ENCODE measurements at places on chromosomes 3 and 15.

GRCh38 chr3:163773136-163773535, 1305.2 kb downstream of the SI start:
- DNase-seq, result no peak

DNA sequence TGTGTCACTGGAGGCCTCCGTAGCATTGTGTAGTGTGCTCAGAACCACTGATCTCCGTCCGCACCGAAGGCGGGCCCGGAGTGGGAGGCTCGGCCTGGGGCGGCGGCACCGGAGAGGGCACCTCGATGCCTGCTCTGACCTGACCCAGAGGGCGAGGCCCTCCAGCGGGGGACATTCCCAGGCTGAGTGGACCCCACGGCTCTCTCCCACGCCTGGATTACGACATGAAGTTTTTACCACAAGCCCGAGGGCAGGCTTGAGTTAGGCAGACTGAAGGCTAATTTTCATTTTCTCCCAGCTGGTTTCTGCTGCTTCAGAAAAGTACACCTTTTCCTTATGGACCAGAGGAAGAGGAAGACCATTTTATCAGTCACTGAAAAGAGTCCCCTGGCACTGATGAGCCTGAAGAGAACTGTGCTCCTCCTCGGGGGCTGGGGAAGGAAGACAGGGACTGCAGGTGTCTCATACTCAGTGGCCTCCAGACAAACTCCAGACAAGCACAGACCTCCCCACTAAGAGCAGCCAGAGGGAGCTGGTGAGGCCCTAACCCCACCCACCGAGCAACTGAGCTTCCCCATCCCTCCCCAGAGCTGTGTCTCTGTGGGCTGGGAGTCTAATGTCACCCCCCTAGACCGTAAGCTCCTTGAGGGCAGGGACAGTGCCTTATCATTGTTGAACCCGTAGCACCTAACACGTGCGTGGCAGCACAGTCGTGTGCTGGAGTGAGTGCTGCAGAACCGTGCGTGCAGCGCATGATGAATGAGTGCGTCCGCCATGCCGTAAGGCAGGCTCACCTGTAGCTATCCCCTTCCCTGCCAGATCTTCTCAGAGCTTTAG, 74.5 kb upstream of the BLM start:
- DNase-seq, result no peak

DNA sequence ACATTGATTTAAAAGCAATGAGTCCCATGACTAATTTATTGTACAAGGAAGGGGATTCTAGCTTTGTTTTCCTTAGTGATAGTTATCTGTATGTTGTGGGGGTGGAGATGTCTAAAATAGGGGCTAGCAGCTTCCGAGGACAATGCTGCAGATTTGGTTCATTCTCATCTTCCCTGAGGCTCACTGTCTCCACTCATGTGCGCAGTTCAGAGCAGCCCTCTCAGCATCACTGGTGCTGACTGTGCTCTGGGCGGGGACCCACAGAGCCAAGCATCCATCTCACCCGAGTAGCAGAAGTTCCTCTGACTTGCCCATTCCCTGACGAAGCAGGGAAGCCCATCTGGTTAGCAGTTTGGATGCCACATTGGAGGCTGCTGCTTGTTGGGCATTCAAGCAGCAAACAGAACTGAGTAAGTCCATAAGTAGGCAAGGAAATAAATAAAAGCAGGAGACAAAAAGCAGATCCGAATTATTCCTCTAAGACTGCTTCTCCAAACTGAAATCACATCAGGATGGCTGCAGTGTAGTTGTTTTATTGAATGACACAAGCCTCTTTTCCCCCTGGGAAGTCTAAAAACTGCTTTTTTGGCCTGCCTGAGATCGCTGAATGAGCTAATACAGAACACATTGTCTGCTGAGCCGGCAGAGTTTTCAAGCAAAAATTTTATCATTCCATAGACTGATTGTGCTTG, 27.5 kb downstream of the RARB start:
- no peak for DNase-seq

- DNase-seq, result no peak
Observed at GRCh38 chr3:157110761-157111278, 49.1 kb downstream of the CCNL1 start.

- no peak for DNase-seq
Observed at GRCh38 chr15:73800662-73801345, 47.7 kb upstream of the INSYN1 start.

GRCh38 chr3:150454622-150455021, 46.5 kb downstream of the TSC22D2 start:
- DNase-seq, result no peak

DNA sequence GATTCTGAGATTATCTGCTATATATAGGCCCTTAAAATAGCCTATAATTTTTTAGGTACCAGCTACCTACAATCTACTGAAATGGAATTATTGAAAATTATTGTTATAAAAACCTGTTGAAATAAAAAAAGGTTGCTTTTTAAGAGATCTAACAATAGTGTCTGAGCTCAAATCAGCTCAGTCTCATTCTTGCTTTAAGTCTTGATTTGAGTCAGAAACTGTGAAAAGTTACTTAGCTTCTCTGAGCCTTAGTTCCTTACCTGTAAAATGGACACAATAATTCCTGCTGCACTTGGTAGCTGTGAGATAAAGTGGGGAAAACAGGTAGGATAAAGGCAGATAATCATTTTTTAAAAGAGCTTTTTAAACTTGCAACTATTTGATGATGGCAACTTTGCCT, 118.8 kb upstream of the UBE2E2 start:
- DNase-seq, result no peak

DNA sequence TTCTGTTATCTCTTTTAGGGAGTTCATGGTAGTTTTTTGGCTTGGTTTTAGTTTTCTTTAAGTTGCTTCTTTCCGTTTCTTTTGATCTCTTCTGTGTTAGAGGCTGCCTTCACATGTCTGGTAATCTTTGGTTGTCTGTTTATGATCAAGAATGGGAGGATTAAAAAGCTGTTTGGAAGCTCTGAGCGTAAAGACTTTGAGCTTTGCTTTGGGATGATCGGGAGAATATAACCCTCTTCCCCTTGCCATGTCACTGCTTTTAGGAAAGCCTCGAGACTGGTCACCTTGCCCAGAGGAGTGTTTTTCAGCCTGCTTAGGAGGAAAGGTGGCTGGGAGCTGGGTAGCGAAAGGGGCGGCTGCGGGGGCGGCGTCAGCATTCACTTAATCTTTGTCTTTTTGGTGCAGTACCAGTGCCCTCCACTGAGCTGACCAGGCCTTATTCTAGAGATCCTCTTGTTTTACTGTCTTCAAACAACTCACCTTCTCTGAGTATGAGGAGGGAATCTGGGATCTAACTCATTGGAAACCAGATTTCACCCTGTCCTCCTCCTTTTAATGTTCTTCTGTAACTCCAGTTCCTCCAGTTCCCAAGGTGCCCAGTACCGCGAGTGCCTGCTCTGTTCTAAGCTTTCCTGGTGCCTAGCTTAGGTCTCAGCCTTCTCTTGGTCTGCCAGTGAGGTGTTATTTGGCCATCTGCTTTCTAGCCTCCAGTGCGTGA, 15.5 kb downstream of the TATDN2 start:
- peak; percentile 36 for DNase-seq

Data from activated CD8-positive, alpha-beta memory T cell treated with anti-CD3 and anti-CD28 coated beads for 4 hours (primary cell).